ENCODE measurements at places on chromosomes 3 and 15.

- DNase-seq, result no peak
Measured at GRCh38 chr3:50445919-50446318, 57.5 kb downstream of the CACNA2D2 start.

- no peak for DNase-seq
Measured at GRCh38 chr15:67188551-67189218, 65.8 kb downstream of the AAGAB start.

GRCh38 chr3:192980632-192981031 is 63.0 kb upstream of the MB21D2 start:
- no peak for DNase-seq

DNA sequence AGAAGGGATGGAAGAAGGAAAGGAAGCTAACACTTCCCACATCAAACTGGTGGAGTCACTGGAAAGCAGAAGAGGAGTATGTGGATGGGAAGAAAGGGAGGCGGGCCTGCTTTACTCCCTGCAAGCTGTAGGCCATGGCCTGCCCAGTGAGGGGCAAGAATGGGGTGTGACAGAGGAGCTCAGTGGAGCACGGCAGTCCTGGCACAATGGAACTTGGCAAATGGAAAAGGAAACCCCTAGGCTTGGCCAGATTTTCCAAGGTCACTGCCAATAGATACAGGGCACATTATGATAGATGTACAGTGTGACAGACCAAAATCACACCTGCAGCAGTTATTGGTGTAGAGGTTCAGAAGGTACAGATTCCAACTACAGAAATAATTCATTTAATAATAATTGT is 111.6 kb downstream of the ALDH1A2 start:
- no peak for DNase-seq

DNA sequence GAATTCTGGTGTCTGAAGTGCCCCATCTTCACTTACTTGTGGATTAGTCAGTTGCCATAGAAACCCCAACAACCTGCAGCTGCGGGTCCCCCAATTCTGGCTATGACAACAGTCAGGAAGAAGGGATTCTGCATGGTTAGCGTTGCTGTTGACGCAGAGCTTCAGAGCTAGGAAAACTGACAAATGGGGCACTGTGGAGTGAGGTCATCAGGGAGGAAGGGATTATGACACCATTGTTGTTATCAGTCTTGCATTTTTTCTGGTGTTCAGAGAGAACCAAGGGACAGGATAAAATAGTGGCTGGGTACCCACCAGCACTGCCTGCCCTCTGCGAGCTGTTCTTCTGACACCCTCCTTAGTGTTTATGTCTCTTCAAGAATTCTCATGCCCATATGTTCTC is 367.7 kb upstream of the ARRDC4 start:
- DNase-seq, result no peak

DNA sequence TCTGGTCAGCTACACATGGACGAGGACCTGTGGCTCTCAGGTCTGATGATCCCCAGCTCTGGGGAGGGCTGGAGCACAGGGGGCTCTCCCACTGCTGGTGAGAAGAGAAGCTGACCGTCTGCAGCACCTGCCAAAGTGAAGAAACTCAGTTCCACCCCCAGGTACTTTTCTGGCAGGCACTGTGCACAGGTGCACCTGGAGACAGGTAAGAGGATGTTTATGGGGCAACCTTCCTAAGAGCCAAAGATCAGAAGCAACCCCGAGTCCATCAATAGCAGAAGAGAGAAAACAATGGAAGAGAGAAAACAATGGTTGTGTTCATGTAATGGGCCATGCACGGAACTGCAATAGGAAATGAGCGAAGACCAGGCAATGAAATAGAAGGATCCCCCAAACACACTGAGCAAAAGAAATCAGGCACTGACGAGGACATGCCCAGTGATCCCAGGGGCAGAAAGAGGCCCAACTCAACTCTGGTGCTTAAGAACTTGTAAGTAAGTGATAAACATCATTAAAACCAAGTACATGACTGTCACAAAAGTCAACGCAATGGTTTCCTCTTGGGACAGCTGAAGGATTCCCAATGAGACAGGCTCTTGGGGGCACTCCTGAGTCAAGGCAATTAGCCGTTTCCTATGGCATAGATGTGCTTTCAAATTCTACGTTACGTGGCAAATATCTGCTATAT is 95.0 kb upstream of the ALDH1A3 start:
- no peak for DNase-seq

DNA sequence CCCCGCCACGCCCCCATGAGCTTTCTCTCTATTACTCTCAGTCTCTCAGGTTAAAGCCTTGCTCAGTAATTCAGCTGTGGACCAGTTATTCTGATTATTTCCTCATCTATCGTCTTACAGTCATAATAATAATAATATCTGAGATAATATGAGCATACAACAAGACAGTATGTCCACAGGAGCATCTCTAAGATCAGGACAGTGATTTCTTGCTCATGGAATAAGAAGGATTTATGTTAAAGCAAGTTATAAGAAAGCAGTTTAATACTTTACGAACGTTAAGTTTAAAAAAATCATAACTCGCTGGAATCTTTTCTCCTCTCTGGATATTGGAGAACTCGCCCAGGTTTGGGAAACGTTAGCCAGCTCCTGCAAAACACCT is 643 bp upstream of the LMCD1 start:
- no peak for DNase-seq

DNA sequence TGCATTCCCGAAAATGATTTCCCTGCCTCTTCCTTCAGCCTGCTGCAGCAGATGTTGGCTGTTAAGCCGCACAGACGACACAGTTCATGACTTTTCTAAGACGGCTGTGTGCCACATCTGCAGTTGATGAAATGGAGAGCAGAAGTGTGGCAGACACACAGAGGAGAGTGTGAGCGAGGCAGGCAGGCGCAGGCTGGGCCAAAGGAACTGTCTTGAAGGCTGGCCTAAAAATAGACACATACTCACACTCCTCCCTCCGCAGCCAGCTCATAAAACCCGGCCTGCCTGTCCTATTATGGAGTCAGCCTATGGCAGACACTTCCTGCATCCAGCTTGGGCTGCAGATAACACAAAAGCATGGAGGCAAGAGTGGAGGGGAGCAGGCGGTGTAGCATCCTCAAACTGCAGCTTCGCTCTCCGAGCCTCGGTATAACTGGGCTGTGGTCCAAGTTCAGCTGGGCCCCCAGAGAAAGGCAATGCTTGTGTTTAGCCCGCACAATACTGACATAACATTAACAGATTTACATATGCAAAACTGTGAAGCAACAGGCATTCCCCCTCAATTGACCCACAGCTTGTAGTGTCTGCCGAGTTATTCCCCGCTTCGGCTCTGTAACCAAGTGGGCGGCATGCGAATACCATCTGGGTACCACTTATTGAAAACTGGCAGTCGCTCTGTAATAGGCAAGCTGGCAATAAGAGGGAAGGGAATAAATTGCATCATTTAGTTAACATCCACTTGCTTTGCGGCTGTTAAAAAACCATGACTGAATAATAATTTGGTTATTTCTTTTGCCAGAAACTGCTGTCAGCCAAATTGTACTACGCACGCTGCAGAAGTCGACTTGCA is 40.8 kb downstream of the FOXP1 start:
- peak; percentile 56 for DNase-seq

DNA sequence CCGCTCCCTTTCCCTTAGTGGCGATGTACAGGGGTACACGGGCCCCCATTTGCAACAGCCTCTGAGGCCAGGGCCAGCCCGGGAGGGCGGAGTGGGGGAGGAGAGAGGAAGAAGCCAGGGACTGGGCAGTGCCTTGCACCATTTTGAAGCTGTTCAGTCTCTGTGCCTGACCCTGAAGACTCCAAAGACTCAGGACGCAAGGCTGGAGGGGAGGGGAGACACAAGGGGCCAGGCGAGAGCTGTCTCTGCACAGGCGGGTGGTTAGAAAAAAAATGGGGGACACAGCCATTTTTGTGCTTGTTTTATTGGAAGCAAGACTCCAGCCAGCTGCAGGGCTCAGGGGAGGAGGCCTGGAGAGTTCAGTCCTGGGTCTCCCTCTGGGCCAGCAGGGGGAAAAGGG is 1.6 kb downstream of the RPP25 start:
- DNase-seq, result peak; percentile 11
